ENCODE measurements at places on chromosomes 12 and 14.

GRCh38 chr12:40020261-40020691 lies 85.6 kb downstream of the SLC2A13 start:
- no peak for DNase-seq

DNA sequence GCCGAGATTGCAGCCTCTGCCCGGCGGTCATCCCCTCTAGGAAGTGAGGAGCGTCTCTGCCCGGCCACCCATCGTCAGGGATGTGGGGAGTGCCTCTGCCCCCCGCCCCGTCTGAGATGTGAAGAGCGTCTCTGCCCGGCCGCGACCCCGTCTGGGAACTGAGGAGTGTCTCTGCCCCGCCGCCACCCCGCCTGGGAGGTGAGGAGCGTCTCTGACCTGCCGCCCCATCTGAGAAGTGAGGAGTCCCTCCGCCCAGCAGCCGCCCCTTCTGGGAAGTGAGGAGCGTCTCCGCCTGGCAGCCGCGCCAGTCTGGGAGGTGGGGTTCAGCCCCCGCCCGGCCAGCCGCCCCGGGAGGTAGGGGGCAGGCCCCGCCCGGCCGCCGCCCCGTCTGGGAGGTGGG lies 544.0 kb downstream of the CCER1 start:
- no peak for DNase-seq

GRCh38 chr12:10030446-10030845 lies at the start of gene CLEC9A:
Gene CLEC9A, plus strand, starts transcription at chr12:10030682. Its CDS starts 22,006 bp downstream, at chr12:10052688.
- DNase-seq: no peak

DNA sequence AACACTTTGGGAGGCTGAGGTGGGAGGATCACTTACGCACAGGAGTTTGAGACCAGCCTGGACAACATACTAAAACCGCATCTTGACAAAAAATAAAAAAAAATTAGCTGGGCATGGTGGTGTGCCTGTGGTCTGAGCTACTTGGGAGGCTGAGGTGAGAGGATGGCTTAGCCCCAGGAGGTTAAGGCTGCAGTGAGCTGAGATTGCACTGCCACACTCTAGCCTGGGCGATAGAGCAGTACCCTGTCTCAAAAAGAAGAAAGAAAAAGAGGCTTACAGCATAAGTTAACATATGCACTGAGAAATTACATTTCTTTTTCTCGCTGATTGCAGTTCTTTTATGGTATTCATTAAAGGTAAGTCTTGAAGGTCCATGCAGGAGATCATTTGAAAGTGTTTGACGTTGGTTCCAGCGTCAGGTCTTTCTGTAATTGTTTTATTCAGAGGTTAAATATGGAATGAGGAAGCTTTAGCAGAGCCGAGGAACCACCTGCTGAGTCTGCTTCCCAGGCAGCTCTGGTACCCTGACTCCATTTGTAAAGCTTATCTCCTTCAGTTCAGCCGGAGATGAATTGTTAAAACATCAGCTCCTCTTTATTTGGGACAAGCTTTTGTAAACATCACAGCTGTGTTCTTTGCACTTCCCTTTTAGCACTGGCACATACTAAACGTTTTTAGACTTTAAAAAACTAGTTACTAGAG lies 18.5 kb downstream of the SFSWAP start:
- DNase-seq: no peak

- no peak for DNase-seq
Observed at GRCh38 chr14:29900609-29901350, 26.9 kb downstream of the PRKD1 start.

DNA sequence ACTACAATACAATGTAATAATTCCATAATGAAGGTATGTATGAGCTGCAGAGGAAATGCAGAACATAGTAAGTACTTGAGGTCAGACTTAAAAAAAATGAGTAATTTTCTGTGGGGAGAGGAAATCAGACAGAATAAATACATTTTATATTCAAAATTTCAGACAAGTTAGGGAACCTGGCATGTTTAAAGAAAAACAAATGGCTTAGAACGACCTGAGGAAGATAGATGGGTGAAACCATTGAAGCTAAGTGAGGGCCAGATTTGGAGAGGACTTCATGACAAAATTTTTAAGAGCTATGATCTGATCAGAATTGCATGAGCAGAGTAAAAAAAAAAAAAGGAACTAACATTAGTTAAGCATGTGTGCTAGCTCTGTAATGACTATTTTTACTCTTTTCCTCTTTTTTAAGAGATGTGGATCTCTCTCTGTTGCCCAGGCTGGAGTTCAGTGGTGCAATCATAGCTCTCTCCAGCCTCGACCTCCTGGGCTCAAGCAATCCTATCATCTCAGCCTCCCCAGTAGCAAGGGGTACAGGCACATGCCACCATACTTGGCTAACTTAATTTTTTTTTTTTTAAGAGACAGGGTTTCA lies 157.6 kb upstream of the PDE3A start:
- no peak for DNase-seq

DNA sequence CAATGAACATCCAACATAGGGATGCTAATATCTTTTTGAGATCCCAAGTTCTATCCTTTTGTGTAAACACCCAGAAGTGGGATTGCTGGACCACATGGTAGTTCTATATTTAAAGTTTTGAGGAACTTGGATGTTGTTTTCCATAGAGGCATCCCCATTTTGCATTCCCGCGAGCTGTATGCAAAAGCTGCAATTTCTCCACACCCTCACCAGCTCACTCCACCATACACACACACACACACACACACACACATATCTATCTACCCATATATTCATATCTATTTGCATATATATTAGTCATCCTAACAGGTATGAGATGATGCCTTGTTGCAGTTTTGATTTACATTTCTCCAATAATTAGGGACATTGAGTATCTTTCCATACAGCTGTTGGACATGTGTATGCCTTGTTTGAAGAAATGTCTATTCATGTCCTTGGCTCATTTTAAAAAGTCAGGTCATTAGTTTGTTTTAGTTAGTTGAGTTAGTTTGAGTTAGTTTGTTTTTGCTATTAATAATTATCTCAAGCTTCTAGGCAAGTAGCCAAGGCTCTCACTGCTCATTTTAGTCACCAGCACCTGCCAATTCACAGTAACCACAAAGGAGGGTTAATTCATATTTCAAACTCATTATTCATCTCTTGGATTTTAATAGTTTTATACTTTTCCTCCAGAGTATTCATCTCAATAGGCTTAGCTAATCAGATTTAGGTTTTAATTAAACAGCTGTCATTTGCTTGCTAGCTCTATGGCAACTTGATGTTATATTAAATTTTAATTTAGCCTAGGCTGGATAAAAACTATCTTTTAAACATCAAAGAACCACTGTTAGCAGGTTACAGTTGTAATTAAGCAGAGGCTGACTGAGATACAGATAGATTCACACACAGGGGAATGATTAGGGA lies 1435.9 kb upstream of the TMEM132C start:
- no peak for DNase-seq

DNA sequence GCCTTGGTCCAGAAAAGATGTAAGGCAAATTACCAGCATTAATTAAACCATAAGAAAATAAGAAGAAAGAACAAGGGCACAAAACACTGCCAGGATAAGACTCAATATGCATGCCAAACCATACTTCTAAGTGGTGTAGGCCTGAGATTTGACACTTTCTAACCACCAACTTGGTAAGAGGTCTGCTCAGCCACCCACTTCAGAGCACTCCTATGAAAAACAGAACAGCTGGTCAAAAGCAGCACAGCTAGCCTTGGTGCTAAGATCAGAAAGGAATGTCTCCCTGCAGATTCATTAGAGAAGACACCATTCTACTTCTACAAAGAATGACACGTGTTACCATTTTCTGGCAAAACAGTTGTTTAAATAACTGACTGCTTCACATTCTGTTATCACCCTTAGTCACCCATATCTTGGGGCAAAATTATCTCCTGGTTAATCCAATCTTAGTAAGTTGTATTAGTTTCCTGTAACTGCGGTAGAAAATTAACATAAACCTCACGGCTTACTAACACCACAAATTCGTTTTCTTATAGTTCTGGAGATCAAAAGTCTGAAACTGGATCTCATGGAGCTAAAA lies 13.2 kb downstream of the RPS6KA5 start:
- no peak for DNase-seq

DNA sequence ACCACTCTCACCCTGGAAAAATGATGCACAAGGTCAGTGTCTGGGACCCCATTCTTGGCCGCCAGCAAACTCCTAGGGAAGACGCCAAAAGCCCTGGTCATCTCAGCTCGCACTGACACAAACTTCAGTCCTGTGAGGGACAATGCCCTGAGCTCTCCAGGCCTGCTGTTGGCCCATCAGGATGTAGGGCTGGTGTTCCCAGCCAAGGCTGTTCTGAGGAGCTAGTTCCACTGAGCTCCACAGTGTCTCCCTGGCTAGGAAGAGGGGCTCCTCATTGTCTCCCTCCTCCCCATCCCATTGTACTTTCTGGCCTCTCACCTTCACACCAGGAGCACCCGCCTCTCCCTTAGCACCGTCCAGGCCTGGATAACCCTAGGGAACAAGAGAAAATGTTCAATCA lies 10.8 kb downstream of the COL2A1 start:
- no peak for DNase-seq
